ENCODE measurements at places on chromosomes 7 and 10.

- DNase-seq, result peak; percentile 16
Measured at GRCh38 chr7:108497082-108497725, 28.7 kb downstream of the PNPLA8 start.

- DNase-seq, result no peak
Measured at GRCh38 chr10:31188792-31189406, 130.1 kb upstream of the ZEB1 start.

GRCh38 chr10:86956848-86957448 is 467 bp downstream of the MMRN2 start:
- no peak for DNase-seq

DNA sequence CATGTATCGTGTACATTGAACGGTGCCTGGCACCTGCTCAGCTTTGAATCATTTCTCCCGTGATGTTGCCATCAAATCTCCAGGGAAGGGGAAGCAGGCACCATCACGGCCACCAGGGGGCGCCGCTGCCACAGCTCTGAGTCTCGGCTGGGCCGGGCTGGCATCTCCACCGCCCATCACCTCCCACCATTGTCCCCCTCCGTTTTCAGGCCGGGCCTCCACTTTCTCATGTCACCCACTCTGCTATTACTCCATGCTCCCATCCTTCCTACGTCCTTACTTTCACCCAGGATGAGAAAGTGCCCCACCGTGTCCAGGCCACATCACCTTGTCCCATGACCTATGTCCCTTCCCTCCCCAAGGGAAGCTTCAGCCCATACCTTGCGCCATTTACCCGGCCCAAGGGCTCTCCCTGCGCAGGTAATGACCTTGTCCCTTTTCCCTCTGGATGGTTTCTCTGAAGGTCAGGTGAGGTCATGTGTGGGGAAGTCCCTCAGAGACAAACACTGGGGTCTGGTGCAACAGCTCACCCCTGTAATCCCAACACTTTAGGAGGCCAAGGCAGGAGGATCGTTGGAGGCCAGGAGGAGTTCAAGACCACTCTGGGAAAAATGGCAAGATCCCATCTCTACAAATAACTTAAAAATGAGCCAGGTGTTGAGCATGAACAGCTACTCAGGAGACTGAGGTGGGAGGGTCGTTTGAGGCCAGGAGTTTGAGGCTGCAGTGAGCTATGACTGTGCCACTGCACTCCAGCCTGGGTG is 31.8 kb upstream of the OCM2 start:
- peak; percentile 68 for DNase-seq

DNA sequence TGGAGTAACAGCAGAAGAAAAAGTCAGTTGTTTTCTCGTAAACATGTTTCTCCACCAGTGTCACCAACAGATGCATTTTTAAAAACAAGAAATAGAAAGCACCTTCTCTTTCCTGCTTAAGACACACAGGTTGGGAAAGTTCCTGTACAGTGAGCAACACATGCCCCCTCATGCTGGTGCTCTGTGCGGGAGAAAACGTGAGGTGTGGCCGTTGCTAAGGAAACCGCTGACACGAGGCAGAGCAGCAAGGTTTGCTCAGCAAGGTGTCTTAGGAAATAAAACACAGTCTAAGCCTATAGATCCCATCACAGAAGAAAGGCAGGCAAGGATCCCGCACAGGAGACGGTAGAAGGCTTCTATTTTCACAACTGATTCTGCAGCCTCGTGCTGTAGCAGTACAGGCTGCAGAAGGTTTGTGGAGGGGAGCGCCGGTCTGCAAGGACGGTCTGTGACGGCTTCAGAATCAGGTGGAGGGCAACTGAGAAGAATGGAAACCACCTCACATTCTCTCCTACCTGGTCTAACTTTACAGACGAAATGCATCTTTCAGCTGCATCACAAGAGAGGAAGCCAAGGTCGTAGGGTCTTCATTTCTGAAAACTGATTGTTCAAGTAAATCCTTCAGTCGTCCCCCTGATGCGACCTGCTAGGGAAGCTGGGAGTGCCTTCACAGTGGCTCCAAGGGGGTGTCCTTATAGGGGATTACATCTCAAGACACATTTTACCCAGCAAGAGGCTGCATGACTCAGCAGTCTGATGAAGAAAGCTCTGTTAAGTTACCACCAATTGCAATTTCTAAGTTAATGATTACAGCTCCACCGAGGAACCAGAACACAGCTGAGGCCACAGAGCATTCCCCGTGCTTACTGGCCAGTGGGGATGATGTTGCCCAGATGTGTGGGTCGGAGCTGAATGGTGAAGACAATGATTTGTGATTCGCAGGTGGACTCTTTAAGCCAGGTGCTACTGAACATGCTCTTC is 150.7 kb upstream of the KLF14 start:
- DNase-seq, result no peak

GRCh38 chr10:119391440-119392251 is 150.9 kb downstream of the RGS10 start:
- no peak for DNase-seq

DNA sequence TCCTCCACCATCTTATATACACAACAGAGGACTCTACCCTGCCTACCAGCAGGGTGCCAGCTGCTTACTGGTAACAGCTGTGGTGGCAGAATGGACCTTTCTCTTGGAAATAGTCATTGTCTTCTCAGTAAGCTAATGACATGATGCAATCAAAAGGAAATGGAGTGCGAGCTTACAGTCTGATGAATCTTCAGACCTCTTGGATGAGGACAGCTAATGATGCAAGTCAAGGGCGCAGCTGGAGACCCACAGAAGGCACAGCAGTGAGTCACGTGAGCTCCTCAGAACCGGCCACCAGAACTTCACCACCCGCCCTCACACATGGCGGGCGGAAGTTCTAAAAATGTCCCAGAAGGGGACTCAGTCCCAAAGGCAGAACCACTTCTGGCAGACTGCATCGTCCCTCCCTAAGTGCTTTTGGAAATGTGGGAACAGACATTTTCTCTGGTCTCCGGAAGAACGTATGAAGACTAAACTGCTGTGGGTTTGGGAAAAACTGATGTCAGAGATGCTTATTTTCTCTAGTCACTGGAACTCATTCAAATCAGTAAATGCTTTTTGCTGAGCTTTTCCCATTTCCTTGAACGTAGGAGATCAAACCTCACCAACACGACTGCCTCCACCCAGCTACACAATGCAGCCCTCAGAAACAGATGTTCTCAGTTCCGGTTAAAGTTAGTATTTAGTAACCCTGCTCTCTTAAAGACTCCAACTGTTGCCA is 96.4 kb downstream of the FAS start:
- DNase-seq, result no peak

DNA sequence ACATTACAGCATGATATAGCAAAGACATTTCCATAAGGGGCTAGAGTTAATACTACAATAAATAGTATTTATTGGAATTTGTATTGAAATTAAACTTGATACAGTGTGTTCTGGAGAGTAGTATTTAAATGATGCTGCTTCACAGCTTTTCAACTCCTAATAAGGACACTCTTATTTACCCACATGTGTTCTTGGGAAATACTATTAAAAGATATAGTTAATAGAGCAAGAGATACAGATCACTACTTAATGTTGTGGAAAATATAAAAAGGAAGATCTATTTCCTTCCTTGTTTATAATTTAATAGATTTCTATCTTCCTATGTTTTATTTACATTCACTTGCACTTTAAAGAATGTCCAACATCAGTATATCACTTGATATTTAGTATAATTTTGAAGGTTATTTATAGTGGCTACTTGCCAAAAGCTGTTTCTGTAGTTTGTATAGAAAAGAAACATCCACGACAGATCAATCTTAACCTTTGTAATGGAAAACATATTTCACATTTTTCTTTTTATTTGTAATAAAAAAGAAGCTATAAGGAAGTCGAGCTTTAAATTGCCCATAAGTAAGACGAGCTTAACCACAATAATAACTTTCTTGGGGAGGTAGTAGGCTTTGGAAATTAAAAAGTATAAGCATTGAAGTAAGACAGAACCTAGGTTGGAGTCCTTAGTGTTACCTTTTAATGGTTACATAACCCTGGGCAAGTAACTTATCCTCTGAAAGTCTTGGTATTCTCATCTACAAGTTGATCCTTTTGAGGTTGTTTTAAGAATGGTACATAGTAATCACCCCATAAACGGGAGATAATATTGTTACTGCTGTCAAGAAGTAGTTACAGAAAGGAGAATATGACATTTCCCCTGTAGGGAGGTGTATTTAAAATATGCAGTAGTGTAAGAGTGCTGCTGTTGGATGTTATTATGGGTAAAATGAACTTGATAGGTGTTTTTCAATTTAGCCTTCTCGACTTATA is 32.8 kb downstream of the CPED1 start:
- no peak for DNase-seq

GRCh38 chr10:86730227-86730626 is 26.2 kb upstream of the BMPR1A start:
- no peak for DNase-seq

GRCh38 chr10:42488416-42488815 is 150.0 kb downstream of the ZNF33B start:
- DNase-seq, result no peak

- DNase-seq, result no peak
Measured at GRCh38 chr10:47167591-47167990, 132.4 kb upstream of the GDF10 start.

- DNase-seq, result no peak
Measured at GRCh38 chr10:2936816-2937215, 130.5 kb upstream of the PFKP start.

GRCh38 chr7:131836733-131837132 is 280.3 kb upstream of the PODXL start:
- DNase-seq, result no peak

- no peak for DNase-seq
Measured at GRCh38 chr10:86090807-86091206, 275.8 kb downstream of the GRID1 start.

DNA sequence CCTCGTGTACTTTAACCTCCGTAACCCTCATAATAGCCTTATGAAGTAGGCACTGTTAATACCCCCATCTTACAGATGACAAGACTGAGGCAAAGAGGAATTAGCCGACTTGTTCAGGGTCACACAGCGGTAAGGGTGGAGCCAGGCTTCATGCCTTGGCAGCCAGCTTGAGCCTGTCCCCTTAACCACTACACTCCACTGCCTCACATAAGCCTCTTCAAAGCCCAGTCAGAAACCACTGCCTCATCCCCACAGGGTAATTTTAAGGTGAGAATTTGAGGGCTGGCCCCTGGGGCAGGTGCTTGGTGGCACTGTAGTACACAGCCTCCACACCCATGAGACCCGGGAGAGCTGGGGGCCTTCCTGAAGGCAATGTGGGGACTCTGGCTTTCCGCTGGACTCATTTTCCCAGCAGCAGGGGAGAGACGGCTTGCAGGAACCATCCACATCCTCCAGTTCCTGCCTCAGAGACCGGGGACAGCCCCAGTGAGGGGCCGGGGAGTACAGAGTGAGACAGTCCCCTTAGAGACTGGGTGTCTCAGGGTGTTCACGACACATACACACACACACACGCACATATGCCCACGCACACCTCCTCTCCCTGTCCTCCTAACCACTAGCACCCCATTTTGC is 7.6 kb upstream of the C10orf105 start:
- no peak for DNase-seq

DNA sequence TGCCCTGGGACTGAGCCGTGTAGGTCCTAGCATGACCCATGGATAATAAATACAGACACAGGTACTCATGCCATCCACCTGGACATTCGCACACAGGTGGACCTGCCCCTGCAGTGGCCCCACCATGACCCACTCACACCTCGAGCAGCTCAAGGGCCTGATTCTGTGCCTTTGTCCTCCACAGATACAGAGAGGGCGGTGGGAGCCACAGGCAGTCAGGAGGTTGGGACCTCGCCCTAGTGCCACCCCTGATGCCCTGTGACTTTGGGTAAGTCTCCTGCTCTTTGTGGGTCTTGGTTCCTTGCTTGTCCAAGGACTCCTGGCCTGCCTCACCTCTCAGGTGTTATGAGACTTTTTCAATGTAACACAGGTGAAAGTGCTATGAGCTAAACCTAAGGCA is 42.9 kb downstream of the C10orf120 start:
- DNase-seq, result no peak

- no peak for DNase-seq
Measured at GRCh38 chr10:107032700-107033401, 131.7 kb downstream of the SORCS1 start.

DNA sequence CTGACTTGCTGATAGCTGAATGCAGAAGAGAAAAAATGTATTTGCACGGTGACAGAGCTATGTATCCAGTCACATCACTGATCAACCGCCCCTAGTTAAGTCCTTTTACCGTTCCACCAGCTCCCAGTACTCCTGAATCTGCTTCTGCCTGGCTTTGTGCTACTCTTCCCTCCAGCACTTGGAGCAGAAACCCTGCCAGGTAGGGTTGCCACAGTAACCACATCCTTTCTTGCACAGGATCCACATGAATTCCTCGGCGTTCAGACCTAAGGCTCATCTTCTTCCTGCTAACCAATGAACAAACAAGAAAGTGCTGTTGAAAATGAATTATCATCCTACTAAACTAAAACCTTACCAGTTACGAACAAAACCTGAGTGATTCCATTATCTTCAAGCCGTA is 52.0 kb upstream of the KCTD7 start:
- DNase-seq, result no peak

GRCh38 chr10:21427804-21428481 is 97.5 kb downstream of the SKIDA1 start:
- DNase-seq, result no peak

DNA sequence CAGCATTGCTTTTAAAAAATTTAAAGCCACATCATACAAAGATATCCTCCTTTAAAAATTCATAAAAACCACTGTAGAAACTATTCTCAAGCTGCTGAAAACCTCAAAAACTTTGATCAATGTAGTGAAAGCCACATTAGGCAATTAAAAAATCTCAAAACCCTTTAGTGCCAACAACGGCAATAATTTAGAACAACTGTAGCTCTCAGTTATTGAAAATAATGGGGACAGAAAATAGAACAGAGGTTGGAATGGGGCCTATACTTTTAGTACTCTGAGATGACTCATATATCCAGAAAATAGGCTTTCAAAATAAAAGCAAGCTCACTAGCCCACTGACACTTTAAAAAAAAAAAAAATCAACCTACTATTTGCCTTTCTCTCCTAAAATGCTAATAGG is 87.5 kb downstream of the GSAP start:
- no peak for DNase-seq

DNA sequence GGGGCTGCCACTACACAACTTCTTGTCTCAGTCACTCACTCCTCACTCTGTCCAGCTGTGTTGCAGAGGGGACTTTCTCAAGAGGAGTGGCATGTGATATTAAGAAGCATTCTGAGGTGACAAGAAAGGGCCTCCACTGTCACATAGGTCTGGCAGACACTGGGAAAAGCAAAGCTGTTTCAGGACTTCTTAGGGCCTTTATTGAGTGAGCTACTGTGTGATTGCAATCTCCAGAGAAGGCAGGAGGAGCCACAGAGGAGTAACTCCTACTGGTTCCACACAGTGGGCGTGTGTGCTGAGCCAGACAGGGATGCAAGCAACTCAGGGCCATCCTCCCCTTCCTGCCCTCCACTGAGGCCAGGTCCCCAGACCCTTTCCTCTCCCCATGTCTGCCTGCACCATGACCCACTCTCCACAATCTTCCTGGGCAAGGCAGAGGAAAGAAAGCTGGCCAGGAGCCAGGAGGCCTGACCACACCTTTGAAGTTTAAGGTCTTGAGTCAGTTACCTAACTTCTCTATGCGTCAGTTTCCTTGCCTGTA is 262.0 kb upstream of the ZMIZ1 start:
- no peak for DNase-seq

GRCh38 chr10:114386452-114386851 is 17.9 kb downstream of the AFAP1L2 start:
- DNase-seq, result no peak

Data from stimulated activated CD8-positive, alpha-beta memory T cell treated with anti-CD3 and anti-CD28 coated beads, Interleukin-4, amount 100 ng/mL, for 1 hour (primary cell).